ENCODE measurements at places on chromosomes 16 and 17.
A peak's percentile ranks its signal among the peaks of the same experiment; 100 is the strongest.

- DNase-seq, result no peak
These were observed 79.6 kb upstream of the TEKT1 start for GRCh38 chr17:6910987-6911603.

- DNase-seq, result no peak
These were observed 15.6 kb downstream of the B4GALNT2 start for GRCh38 chr17:49148171-49148570.

- DNase-seq, result no peak
These were observed 184.5 kb downstream of the NTN1 start for GRCh38 chr17:9205520-9206409.

DNA sequence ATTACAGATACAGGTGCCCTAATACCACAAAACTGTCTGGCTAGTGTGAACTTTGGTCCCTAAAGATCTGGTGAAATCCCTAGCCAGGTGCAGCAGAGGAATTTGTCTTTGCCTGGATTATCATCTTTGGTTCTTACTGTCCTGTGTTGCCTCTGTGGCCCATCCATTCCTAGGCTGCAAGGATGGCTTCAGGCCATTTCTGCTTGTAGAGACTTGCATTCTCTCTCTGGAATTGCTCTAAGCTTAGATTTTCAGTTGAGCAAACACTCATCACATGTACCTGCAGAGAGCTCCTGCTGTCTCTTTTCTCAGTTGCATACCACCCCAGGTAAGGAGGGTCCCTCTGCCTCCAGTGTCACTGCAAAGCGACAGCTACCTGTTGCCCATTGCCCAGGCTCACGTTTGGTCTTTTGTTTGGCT, 114.9 kb downstream of the PRKCA start:
- no peak for DNase-seq

GRCh38 chr17:42681976-42682721, at the start of gene CNTNAP1:
TSS of gene CNTNAP1 (plus strand) at chr17:42682531. CDS start at chr17:42682830, 299 bp downstream.
- no peak for DNase-seq

- no peak for DNase-seq
These were observed 30.8 kb upstream of the HSBP1 start for GRCh38 chr16:83776944-83777343.

DNA sequence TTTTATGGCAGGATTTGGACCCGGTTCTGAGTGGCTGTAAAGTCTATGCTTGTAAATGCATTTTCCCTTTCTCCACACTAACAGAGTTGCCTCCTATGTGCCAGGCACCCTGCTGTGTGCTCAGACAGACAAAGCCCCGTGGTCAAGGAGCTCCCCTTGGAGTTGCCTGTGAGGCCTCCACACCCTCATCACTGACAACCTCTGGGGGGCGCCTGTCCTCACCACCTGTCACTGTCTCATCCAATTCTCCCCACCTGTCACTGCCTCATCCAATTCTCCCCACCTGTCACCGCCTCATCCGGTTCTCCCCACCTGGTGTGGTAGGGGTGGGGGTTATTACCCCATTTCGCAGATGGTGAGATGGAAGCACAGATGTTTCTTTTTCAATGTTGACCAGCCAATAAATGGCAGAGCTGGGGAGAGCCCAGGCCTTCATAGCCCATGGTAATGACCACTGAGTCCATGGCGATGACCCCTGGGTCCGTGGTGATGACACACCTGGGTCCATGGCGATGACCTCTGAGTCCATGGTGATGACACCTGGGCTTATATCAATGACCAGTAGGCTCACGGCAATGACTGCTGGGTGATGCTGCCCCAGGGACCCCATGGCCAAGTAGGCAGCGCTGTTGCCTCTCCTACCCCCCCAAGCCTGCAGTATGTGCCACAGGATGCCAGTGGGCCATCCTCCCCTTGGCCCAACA, 150.1 kb downstream of the IRF8 start:
- no peak for DNase-seq

- no peak for DNase-seq
These were observed 31.9 kb upstream of the HEATR6 start for GRCh38 chr17:60110586-60110985.

DNA sequence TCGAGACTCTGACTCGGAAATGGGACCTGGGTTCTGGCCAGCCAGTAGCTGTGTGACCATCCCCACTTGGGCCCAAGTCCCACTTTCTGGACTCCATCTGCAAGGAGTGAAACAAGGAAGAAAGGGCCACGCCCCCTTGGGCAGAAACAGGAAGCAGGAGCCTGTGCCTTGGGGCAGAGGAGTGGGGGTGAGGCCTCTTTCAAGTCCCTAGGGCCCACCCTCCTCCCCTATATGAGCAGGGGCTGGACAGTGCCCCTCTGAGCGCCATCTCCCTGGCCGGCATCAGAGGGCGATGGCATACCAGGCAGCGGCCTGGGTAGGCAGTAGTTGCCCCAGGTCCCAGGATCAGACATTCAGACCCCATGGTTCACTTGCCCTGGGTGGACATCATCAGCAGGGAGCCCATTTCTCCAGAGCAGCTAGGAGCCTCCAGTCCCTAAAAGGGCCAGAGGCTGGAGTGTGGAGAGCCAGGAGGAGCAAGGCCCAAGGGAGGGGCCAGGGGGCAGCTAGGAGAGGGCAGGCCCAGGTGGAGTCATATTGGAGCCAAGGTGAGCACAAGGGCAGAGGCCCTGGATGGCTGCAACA, 7.1 kb downstream of the BCAR1 start:
- DNase-seq, result no peak

DNA sequence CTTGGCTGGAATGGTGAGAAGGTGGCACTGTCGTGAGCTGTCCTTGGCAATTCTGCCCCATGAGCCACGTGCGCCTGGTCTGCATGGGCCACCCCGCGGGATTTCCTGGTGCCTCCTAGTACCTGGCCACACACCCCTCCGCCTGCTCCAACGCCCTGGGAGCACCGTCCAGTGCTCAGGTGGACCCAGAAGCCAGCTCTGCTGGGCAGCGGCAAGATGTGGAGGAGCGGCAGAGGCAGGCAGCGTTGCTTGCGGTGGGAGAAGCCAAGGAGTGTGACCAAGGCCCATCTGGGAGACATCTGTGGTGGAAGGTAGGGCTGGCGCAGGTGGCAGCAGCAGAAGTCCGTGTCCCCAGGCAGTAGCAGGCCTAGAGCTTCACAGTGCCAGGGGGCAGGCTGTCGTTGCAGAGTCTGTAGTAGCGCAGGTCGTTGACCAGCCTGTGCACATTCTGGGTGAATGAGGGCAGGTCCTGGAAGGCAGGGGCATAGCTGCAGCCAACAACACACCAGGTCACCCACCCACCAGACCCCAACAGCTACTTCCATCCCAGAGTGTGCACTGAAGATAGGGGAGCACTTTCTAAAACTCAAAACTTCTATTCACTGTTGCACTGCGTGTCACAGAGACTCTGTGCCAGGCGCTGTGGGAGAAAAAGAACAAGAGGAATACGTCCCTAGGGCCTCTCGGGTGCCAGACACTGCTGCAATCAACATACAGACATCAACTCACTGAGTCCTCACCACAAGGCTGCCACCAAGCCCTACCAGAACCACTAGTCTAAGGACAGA, 34.9 kb upstream of the GSG1L start:
- no peak for DNase-seq

DNA sequence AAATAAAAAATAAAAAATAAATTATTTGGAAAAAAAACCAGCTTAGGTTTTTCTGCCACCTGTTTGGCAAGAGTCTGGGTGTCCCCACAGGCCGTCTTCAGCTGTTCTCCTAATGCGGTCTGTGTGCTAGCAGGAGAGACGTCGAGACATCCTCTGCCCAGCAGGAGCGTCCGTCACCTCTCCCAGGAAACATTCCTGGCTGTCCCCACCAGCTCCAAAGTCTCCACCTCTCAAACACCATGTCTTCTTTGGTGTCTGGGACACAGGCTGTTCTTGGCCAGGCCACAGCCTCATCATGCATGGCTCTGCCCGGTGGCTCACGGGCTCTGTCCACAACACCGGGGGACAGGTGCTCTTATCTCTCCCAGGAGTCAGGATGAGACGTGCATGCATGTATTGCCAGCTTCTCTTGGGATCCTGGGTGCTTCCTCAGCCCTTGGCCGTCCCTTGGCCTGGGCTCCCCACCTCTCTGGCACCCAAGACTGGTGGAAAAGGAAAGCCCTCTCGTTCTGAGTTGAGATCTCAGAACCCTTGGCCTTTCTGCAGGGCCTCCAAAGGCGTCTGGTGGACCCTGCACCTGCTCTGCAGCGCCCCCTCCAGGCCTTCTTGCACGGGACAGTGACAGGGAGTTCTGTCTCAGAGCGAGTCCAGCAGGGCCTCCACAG, 84.9 kb upstream of the CBX4 start:
- DNase-seq, result no peak

DNA sequence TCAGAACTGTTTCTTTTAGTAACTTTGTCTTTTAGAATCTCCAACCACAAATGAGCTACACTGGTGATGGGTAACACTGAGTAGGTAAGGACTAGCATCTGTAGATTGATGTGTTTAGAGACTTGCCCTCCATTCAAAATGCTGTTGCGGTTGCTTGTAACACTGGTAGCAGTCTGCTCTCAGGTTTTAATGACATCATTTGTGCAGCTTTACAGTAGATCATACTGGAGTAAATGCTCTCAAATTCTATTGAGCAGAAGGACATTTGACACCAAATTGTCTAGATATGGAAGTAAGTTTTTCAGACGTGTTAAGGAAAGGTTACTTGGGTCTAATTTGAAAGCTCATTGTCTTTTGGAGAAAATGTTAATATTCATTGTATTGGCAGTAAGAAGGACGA, 98.8 kb downstream of the NLK start:
- no peak for DNase-seq

DNA sequence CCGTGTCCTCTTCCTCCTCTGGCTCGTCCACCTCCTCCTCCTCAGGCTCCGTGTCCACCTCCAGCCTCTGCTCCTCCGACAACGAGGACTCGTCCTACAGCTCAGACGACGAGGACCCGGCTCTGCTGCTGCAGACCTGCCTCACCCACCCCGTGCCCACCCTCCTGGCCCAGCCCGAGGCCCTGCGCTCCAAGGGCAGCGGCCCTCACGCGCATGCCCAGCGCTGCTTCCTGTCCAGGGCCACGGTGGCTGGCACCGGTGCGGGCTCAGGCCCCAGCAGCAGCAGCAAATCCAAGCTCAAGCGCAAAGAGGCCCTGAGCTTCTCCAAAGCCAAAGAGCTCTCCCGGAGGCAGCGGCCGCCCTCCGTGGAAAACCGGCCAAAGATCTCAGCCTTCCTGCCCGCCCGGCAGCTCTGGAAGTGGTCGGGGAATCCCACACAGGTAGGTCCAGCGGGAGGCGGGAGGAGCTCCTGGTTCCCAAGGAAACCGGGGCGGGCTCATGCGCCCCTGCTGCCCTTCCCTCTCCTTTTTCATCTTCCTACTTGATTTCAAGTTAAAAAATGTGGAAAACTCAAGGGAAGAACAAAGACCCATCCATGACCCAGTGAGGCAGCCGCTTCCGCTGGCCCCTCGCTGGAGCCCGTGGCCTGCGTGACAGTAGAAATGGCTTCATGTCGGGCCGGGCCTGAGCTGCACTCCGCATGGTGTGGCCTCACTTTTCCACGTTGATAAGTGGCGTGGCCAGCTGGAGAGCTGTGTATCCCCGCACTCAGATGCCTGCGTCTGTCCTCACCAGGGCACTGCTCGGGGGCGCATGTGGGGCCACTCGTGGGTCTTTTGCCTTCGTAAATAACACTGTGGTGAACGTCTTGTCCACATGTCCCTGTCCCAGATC, 50.7 kb downstream of the ACTG1 start:
- no peak for DNase-seq

- no peak for DNase-seq
These were observed 196.0 kb downstream of the MAF start for GRCh38 chr16:79404571-79404970.

- DNase-seq, result no peak
These were observed 201.5 kb downstream of the IRF8 start for GRCh38 chr16:86100205-86101136.

- no peak for DNase-seq
These were observed 996 bp upstream of the CPNE2 start for GRCh38 chr16:57091200-57091974.

- no peak for DNase-seq
These were observed 11.8 kb downstream of the STXBP4 start for GRCh38 chr17:54980375-54980774.

GRCh38 chr17:63930951-63931575, 1.1 kb downstream of the CD79B start:
- DNase-seq, result peak; percentile 22

- DNase-seq, result no peak
These were observed 4.9 kb upstream of the CBX4 start for GRCh38 chr17:79843816-79844800.

GRCh38 chr16:75229172-75230031, 10.6 kb downstream of the CTRB1 start:
- DNase-seq, result no peak

DNA sequence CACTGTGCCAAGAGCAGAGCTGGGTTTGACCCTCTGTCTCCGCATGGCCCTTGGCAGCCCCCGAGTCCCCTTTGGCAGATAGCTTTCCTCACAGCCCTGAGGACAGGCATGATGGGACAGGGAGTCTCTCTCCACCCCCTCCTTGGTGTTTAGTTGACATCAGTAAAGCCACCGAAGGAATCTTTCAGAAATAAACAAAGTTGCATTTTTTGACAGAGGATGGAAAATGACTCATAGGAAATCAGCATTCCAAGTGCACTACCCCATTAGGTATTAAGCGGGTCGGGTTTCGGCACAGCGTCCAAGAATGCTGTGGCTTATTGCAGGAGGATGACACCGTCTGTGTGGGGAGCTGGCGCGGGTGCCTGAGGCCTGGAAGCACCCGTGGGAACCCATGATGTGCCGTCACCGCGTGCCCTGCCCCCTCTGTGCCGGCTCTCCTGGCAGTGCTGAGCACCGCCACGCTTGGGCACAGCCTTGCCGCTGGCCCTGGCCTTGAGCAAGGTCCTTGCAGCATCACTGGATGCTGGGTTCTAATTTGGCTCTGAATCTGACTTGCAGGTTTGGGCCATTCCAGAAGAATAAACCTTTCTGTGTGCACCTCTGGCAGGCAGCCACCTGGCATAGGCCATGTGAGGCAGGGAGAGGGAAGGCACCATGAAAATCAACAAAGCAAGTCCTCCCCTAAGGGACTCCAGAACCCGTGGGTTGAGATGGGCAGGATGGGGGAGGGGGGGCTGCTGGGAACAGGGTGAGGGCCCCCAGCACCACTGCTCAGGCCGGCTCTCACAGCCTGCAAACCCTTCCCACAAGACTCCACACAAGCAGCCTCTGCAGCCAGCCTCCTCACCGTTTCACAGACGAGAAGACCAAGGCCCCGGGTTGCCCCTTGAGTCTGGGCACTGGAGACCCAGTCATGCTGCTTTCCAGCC, 50.5 kb upstream of the ZNF469 start:
- no peak for DNase-seq

DNA sequence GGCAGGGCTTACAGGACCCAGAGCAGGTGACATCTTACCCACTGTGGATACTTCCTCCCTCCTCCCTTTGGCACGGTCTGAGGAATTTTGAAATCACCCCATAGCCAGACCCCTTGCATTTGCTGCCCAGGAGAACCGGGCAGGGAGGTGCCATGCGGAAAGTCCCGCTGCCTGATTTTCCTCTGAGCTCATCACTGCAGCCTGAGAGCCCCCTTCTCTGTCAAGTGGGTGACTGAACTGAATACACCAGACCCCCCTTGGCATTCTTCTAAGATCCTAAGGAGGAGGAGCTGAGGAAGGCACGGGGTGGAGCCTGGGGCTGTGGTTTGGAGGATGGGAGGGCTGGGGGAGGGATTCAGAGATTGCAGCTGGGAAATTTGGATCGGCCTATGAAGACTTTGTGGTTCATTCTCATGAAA, 173.4 kb downstream of the RAB11FIP4 start:
- DNase-seq, result no peak
